Omental fat pad (tissue), 4 donors: ENCODE measurements at places on chromosomes 1 and 21.
A peak's percentile ranks its signal among the peaks of the same experiment; 100 is the strongest.

GRCh38 chr21:25956993-25957714 is 213.4 kb downstream of the APP start:
- no peak for DNase-seq

DNA sequence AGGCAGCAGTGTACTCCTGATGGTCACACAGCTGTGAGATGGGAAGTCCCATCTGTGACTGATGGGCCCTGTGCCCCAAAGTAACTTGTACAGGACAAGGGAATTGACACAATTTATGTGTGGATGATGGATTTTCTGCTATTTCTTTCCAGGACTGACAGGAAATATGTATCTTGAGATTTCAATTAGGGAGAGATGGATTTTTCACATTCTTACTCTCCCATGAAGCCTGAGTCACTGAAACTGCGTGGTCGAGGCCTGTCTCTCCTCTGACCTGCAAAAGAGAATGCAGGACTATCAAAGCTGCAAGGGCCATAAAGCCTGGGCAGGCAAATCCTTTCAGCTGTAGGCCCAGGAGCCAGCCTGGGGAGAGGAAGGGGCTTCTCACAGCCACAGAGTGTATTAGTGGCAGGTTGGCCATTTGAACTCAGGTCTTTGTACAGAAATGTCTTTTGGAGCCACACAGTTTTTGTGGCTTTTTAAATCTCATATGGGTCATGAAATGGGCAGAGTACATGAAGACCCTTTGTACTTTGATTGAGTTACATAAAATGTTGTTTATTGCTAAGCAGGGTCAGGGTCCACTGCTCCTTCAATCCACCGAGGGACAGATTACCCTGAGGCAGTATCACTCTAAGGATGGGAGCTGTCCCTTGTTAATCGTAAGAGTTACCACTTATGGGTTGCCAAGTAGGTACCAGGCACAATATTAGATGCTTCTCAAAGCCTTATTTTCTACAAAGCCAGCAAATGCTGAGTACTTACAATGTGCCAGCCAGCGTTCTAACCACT is 14.8 kb downstream of the ALX3 start:
- DNase-seq, result no peak

DNA sequence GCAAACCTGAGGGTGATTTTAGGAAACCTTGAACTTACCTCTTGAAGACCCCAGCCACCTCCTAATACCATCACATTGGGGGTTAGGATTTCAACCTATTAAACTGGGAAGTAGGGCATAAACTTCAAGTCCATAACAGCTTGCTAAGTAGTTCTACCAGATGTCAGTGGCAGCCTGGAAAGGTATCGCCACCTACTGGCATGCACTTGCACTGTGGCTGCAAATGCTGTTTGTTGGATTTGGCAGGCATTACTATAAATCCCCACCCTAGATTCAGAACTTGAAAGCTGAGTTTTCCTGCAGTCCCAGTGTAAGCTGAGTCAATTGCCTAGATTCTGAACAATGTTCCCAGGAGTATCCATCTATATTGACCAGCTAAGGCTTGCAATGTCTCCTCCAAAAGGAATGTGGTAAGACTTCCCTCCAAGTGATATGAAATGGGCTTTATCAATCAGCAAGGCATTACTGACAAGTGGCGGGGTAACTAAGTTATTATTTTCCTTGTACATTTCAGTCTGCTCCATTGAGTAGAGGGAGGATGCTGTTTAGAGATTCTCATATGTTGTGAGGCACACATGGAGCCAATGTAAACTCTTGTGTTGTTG is 474.5 kb downstream of the PTPRC start:
- DNase-seq, result no peak

DNA sequence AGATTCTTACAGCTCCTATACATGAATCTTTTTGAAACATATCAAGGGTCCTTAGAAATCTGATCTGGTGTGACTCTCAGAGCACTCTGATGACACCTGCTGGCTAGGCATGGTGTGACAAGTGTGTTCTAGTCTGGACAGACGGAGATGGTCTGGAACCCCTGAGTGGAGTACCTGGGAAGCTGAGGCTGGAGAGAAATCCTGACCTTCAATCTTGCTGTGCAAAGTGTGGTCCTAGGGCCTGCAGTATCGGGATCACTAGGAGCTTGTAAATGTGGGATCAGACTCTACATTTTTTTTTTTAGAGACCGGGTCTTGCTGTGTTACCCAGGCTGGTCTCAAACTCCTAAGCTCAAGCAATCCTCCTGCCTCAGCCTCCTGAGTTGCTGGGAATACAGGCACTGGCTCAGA is 78.6 kb upstream of the SOD1 start:
- peak; percentile 71 for DNase-seq

DNA sequence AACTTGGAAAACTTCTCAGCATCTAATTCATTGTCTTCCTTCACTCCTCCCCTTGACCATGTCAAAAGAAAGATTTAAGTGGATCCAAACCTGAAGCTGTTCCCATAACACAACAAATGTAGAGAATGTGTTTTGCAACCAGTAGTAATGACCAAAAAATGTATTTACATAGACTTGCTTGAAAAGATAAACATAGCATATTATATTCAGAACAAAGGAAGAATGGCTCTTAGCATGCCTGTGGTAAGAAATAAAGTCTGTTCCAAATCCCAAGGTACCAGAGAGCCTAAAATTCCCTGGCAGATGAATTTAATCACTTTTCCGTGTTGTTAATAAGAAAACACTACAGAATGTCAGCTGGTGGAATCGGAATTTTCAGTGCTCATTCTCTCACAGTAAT is 36.8 kb downstream of the FMO3 start:
- DNase-seq, result no peak

GRCh38 chr21:33027401-33028286 is 1.9 kb downstream of the OLIG2 start:
- no peak for DNase-seq

DNA sequence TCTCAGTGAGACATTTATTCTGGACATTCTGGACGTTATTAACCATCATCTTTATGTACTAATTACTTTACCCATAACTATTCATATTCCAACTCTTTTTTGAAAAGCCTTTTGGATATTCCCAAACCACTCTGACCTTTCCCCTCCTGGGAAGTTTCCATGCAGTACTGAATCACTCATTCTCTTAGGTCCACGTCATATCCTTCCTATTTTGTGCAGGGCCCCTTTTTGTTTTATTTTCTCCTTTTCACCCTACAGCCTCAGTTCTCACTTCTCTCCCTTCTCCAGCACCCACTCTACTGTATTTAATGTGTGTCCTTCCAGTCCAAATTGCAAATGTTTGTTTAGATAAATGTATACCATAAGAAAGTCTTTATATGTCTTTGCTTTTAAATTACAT is 16.4 kb upstream of the ATP1A1 start:
- DNase-seq, result no peak

- no peak for DNase-seq
Observed at GRCh38 chr21:29155118-29155932, 24.9 kb downstream of the MAP3K7CL start.

DNA sequence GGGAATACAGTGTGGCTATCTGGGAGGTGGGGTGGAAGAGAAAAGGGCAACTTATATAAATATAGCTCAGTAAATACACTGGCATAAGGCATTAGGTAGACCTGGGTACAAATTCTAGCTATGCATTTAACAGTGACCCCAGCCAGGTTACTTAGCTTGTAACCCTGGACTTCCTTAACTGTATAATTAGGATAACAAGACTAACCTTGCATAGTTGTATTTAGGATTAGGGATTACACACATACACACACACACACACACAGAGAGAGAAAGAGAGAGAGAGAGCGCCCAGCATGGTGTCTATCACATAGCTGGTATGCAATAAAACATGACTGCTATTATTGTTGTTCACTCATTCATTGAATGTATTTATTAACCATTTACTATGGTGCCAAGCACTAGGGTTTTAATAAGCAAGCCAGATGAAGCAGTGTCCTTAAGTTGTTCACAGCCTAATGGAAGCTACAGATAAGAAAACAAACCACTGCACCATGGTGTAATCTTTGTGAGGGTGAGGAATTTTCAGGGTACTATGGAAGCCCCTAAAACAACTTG is 251.4 kb downstream of the ZNF648 start:
- DNase-seq, result no peak

- DNase-seq, result no peak
Observed at GRCh38 chr1:194281376-194281775, 1095.0 kb upstream of the B3GALT2 start.

- no peak for DNase-seq
Observed at GRCh38 chr1:11981378-11982009, 1.2 kb downstream of the MFN2 start.

- no peak for DNase-seq
Observed at GRCh38 chr1:109807402-109807801, 43.7 kb upstream of the EPS8L3 start.

- DNase-seq, result peak; percentile 75
Observed at GRCh38 chr1:155241069-155241679, 14.1 kb downstream of the ENTREP3 start.

GRCh38 chr1:81548918-81549587 is 251.7 kb upstream of the ADGRL2 start:
- DNase-seq, result no peak

DNA sequence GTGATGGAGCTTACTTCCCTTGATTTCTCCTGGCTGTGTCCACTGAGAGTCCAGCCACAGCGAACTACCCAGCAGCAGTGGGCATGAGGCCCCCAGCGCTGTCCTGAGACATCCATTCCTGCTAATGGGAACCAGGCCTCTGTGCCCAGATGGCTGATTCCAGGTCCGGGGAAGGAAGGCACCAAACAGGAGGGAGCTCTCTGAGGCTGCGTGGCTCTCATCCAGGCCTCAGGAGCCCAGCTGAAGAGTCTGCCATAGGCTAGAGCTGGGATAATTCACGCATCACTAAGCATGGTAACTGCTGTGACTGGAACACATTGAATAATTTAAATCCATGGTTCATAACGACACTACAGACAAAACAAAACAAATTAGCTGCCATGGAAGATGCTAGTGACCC is 24.7 kb upstream of the LRRC47 start:
- DNase-seq, result no peak

- DNase-seq, result no peak
Observed at GRCh38 chr1:18302788-18303413, 177.8 kb upstream of the KLHDC7A start.

GRCh38 chr21:25837533-25838265 is 102.9 kb downstream of the GABPA start:
- DNase-seq, result no peak

DNA sequence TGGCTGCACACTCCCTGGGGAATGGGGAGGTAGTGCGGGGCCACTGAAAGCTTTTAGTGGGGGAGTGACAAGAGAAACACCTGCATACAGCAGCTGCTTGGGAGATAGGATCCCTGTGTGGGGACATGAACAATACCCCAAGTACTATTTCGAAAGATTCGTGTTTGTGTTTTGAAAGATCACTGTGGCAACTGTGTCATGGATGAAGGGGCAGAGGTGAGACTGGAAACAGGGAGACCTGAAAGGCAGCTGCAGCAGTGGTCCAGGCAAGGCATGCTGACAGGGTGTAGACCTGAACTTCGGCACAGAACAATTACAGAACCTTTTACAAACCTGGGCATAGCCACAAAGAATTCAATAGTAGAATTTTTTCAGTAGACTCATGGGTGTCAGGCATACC is 32.9 kb downstream of the TENT5C start:
- no peak for DNase-seq

GRCh38 chr1:119254067-119254720 is 113.7 kb upstream of the WARS2 start:
- DNase-seq, result no peak

GRCh38 chr1:32963746-32964460 is 706 bp downstream of the RNF19B start:
- DNase-seq, result no peak
